Bronchial smooth muscle cell (primary cell): ENCODE measurements at places on chromosomes 1 and 21. TPM values are rescaled to one million over a fixed set of nuclear protein-coding genes. Genes with fewer than 3 reads are reported as not detected.

The PTPN7 gene
- not detected in 2 replicates for total RNA-seq

The ADAMTSL4 gene
- 14.0 and 16.7 TPM in 2 replicates for total RNA-seq

The ESPN gene
- total RNA-seq: 0.17 TPM in 1 of 2 replicates, not detected in the other

The DISP3 gene
- total RNA-seq: not detected in 2 replicates

The TRIM58 gene
- not detected in 2 replicates for total RNA-seq

The GPR161 gene
- 13.7 and 31.5 TPM in 2 replicates for total RNA-seq

The PARS2 gene
- 3.2 and 4.1 TPM in 2 replicates for total RNA-seq

The GNAT2 gene
- total RNA-seq: 0.34 and 0.79 TPM in 2 replicates

The B3GALT2 gene
- total RNA-seq: 0.32 TPM in 1 of 2 replicates, not detected in the other

The SARS1 gene
- total RNA-seq: 204 and 392 TPM in 2 replicates

The SPRR1A gene
- total RNA-seq: not detected in 2 replicates

The FMO5 gene
- 1.9 and 2.9 TPM in 2 replicates for total RNA-seq

The FCAMR gene
- under 0.01 TPM in 1 of 2 replicates, not detected in the other for total RNA-seq

The UBL4B gene
- total RNA-seq: under 0.01 and 0.09 TPM in 2 replicates

The TAS1R1 gene
- total RNA-seq: 0.16 and 0.17 TPM in 2 replicates

The CCDC30 gene
- 0.86 and 0.95 TPM in 2 replicates for total RNA-seq

The LCE2A gene
- total RNA-seq: not detected in 2 replicates

The ETV3L gene
- not detected in 2 replicates for total RNA-seq

The PROX1 gene
- under 0.01 and 0.26 TPM in 2 replicates for total RNA-seq

The ARMH1 gene
- total RNA-seq: 2.6 and 3.5 TPM in 2 replicates

The COL16A1 gene
- 85.6 and 115 TPM in 2 replicates for total RNA-seq

The NR1I3 gene
- total RNA-seq: not detected in 2 replicates

The SLC30A7 gene
- 17.3 and 19.4 TPM in 2 replicates for total RNA-seq

The MANEAL gene
- 0.32 and 1.8 TPM in 2 replicates for total RNA-seq

The ATP5PB gene
- 267 and 268 TPM in 2 replicates for total RNA-seq

The TINAGL1 gene
- 0.94 and 2.4 TPM in 2 replicates for total RNA-seq

The TESK2 gene
- 3.4 and 3.8 TPM in 2 replicates for total RNA-seq

The C1orf105 gene
- total RNA-seq: not detected in 2 replicates

The B4GALT2 gene
- 45.2 and 46.1 TPM in 2 replicates for total RNA-seq

The THEM5 gene
- not detected in 2 replicates for total RNA-seq

The FHAD1 gene
- 0.26 and 0.32 TPM in 2 replicates for total RNA-seq

The CD52 gene
- not detected in 2 replicates for total RNA-seq

The S100A9 gene
- total RNA-seq: 1.1 and 2.5 TPM in 2 replicates

The FCRL6 gene
- total RNA-seq: not detected in 2 replicates

The FOXO6 gene
- total RNA-seq: not detected in 2 replicates

The SPATA45 gene
- not detected in 2 replicates for total RNA-seq

The RUNX3 gene
- total RNA-seq: not detected in 2 replicates

The HFM1 gene
- under 0.01 and 0.43 TPM in 2 replicates for total RNA-seq

The S100A12 gene
- not detected in 2 replicates for total RNA-seq

The ACTL8 gene
- 0.09 and 0.16 TPM in 2 replicates for total RNA-seq

The OR10J1 gene
- not detected in 2 replicates for total RNA-seq

The IL6R gene
- total RNA-seq: 7.3 and 15.9 TPM in 2 replicates

The TRABD2B gene
- under 0.01 TPM in 1 of 2 replicates, not detected in the other for total RNA-seq

The LIPI gene
- not detected in 2 replicates for total RNA-seq

The CNKSR1 gene
- not detected in 2 replicates for total RNA-seq

The MORN1 gene
- total RNA-seq: 9.9 and 12.1 TPM in 2 replicates

The KAZN gene
- total RNA-seq: 3.8 and 5.8 TPM in 2 replicates

The KCNE2 gene
- 0.16 TPM in 1 of 2 replicates, not detected in the other for total RNA-seq

The CFAP141 gene
- total RNA-seq: not detected in 2 replicates

The MROH7 gene
- total RNA-seq: 0.16 and 1.6 TPM in 2 replicates

The PSRC1 gene
- 1.9 and 3.8 TPM in 2 replicates for total RNA-seq

The SPATA46 gene
- not detected in 2 replicates for total RNA-seq

The PDE9A gene
- 0.16 TPM in 1 of 2 replicates, not detected in the other for total RNA-seq

The KRTAP19-8 gene
- not detected in 2 replicates for total RNA-seq

The LCE1F gene
- total RNA-seq: not detected in 2 replicates
